ENCODE measurements at places on chromosomes 7 and 10. TPM values are rescaled to one million over a fixed set of nuclear protein-coding genes. Genes with fewer than 3 reads are reported as not detected.

GRCh38 chr7:155380976-155381851, 76.7 kb upstream of the EN2 start:
- no peak for DNase-seq

- DNase-seq, result no peak
These were observed 14.1 kb downstream of the TRPV6 start for GRCh38 chr7:142871260-142872105.

GRCh38 chr10:63094405-63094804, 38.7 kb upstream of the NRBF2 start:
- no peak for DNase-seq

- no peak for DNase-seq
These were observed 2.0 kb downstream of the HECW1 start for GRCh38 chr7:43114458-43114780.

GRCh38 chr10:115171392-115171960, 78.3 kb downstream of the ATRNL1 start:
- no peak for DNase-seq

- no peak for DNase-seq
These were observed 277.7 kb upstream of the KAT6B start for GRCh38 chr10:74548676-74549075.

DNA sequence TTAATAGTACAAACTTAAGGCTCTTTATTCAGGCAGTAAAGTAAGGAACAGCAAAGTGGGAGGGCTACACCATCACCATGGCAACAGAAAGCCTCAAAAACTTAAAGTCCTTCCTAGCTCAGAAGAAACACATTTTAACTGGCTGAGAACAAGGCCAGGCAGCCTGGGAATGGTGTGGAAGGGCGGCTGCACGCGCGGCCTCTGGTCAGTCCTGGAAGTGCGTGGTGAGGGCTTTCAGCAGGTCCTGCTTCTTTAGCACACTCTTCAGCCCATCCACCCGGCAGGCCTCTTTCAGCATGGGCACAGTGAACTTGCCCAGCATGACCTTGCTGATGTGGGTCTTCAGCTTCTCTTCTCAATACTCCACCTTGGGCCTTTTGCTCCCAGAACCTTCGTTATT, 133.0 kb downstream of the CYP26A1 start:
- no peak for DNase-seq

DNA sequence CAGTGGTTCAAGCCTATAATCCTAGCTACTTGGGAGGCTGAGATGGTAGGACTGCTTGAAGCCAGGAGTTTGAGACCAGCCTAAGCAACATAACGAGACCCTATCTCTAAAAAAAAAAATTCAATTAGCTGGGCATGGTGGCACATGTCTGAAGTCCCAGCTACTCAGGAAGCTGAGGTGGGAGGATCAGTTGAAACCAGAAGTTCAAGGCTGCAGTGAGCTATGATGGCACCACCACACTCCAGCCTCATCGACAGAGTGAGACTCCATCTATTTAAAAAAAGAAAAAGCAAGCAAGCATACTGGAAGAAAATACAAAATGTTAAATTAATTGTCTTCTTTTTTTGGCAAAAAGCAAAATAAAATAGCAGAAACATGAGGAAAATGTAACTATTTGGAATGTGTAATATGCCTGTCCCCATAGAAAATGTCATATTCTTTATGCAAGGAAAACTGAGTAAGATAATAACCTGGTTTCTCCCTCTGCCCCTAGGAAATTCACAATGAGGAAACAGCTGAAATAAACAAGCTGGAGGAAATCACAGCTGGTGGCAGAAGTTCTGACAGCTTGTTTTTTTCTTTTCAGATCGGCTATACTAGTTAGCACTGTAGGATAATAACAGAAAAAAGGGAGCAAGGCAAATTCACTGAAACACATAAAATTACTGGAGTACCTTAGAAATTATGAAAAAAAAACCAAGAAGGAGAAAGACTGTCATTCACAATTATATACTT, 48.5 kb downstream of the HERPUD2 start:
- DNase-seq, result no peak

GRCh38 chr10:55551603-55552002, 750.6 kb upstream of the PCDH15 start:
- DNase-seq, result no peak

DNA sequence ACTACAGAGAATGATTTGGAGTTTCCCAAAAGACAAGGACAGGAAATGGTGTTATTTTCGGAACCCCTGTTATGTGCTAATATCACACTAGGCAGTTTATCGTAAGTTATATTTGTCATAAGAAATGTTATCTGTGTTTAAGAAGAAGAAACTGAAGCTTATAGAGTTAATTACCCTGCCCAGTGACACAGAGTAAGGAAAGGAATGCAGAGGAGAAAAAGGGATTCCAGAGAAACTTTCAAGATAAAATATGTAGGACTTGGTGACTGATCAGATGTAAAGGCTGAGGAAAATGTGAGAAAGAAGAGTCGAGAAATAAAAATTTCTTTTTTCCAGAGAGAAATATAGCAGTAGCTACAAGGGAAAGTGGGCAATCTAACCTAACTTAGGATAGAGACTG, 63.5 kb upstream of the ZNF746 start:
- DNase-seq, result no peak

DNA sequence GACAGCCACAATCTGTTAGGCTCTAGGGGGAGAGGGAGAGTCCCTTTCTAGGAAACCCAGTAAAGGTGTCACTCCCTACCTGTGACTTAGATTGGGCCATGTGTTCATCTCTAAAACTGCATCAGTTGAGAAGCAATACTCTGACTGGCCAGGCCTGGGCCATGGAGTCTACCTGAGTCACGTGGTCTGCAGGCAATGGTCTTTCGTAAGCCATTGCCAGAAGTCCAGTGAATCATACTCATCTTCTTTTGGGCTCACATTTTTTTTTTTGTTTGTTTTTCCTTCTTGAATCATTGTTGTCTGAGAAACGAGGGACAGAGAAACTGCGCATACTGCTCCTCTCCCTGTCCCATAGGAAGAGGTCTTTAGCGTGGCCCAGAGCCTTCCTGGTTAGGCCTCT, 215.6 kb downstream of the CCSER2 start:
- no peak for DNase-seq

DNA sequence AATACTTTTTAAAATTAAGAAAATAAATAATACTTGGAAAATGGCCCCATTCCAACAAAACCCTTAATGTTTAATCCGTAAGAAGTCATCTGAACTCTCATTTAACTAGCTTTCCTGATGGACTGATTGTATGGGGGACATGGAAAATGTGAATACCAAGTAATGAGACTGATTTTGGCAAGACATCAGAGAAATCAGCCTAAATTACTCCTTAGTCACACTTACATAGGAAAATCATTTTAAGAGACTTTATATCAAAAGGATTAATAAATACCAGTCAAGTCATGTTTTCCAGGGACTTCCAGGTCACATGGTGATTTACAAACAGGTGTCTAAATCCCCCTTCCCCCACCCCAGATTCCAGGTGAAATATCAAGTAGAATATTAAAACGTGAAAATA, 58.2 kb downstream of the GRM8 start:
- no peak for DNase-seq

- DNase-seq, result no peak
These were observed 56.8 kb downstream of the DYNC1I1 start for GRCh38 chr7:95828824-95829790.

- DNase-seq, result no peak
These were observed 3.4 kb downstream of the TRIM8 start for GRCh38 chr10:102647443-102648268.

GRCh38 chr10:100972115-100972903, 3.0 kb downstream of the SEMA4G start:
- DNase-seq, result no peak

DNA sequence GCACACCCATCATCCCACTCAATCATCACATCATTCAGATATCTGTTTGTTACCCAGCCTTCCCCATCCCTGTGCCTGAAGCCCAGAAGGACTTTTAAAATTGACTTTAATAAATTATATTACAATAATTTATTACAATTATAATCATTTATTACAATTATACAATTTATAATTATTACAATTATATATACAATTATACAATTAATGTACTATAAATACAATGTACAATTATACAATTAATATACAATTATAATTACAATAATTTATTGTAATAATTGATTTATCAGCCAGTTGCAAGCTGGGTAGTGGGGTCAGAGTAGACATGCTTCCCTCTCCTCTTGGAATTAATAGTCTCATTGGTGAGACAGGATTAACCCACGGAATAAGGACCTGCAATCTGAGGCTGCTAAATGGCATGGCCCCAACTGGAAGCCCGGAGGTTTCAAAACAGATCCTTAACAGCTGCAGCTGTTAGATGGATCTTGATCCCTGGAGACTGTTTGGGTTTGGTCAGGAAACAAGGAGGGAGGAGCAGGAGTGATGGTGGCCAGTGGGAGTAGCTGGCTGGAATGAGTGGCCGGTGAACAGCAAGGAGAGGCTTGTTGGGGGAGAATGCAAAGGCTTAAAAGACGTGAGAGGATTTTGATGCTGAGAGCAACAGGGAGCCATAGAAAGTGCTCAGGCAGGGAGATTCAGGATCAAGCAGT, 402.8 kb upstream of the PODXL start:
- no peak for DNase-seq

DNA sequence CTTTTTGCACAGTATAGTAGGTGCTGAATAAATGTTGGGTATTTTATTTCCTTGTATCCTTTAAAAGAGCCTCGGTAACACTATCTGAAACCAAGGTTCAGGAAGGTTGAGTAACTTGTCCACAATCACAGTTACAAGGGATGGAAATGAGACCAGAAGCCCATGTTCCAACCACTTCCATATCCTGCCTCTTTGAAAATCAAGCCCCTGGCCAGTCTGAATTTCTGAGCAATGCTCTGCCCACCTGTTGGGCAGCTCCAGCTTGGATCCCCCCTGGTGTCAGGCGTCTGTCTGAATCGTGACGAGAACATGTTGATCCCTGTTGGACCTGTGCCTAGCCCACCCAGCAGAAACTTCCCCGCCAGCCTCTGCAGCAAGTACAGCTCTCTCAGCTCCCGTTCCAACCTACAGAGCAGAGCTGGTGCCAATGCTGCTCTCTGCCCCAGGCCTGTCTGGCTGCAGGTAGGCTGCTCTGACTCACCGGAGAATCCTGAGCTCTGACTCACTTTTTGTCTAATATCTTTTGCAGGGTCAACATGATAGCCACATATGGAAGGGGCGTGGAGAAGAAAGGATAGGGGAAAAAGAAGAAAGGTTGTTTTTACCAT, 595.5 kb downstream of the INHBA start:
- no peak for DNase-seq

DNA sequence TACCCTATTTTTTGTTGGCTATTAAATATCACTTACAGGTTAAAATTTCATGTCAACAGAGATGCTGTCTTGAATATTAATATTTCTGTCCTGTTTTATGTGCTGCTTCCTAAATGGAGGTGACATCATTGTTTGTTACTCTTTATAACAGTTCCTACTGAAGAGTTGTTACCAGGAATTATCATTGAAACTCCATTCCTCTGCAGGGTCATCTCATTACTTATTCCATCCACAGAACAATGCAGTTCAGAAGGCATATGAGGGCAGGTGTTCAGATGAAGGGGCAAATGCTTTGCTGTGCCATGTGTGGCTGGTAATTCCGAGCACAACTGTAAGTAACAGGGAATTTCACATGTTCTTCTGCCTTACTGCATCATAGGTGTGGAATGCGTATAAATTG, 113.4 kb downstream of the ANK3 start:
- DNase-seq, result no peak

GRCh38 chr7:116283595-116284204, 73.4 kb downstream of the TES start:
- DNase-seq, result no peak

DNA sequence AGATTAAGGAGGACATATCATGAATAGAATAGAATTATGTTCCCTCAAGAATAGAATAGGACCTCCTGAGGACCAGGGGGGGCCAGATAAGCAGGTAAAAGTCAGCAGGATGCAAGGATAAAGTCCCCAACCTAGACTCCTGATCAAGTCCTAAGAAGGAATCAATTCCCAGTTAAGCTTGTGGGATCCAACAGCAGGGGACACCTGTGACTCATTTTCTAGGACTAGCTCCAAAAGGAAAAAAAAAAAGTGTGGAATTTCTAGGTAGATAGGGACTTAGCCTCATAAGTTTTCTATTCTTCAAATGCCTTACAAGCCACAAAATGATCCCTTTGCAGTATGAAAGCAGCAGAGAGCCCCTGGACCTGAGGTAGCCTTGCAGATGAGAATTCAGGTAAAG, 336.2 kb downstream of the WDR11 start:
- no peak for DNase-seq

- DNase-seq, result peak; percentile 35
These were observed 701 bp downstream of the STK17A start for GRCh38 chr7:43583424-43584194.

DNA sequence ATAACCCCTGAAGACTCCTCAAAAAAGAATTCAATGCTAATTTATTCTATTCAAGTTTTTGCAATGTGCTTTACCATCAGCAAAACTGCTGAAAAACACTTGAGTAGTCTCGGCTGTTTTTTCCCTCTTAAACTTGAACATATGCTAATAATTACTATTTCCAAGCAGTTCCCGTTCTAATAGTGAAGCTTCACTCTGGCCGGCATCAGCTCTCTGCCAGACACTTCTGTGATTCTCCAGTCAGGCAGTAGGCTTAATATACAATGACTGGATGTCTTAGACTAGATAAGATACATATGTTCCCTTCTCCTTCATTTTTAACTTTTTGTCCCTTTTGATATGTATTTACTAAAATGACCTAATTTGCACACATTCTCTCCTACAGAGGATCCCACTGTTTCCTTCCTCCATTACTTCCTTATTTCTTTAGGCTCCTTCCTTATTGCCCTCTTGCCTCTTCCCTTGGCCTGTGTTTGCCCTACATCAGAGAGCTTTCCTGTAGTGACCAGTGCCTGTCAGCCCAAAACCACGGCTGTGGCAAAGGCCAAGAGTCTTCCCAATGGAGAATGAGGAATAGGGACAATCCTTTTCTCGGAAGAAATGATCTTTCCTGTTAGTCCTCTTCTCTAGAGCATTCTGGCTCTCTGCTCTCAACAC, 23.5 kb downstream of the HEPACAM2 start:
- DNase-seq, result no peak

DNA sequence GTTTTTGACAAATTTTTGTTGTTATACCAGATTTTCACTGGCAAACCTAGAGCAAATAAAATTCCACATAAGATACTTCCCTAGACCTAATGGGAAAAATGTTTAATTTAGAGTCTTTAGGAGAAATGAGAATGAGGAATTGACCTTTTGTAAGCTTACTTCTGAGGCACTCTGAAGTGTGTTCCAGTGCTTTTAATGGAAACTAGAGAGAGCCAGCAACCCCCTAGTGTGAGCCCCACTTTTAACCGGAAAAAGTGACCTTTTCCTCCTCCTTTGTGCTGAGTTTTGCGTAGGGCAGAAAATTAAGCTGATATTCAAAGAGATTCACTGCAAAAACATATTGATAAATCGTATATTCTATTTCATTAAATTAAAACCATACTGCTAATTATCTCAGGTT, 5.2 kb downstream of the IKZF1 start:
- DNase-seq, result no peak

GRCh38 chr10:88851706-88852105, at the start of gene ANKRD22:
Gene ANKRD22, minus strand, starts transcription at chr10:88851844. Its CDS starts 237 bp downstream, at chr10:88851607.
- peak; percentile 88 for DNase-seq

- no peak for DNase-seq
These were observed 401.7 kb downstream of the EXOC4 start for GRCh38 chr7:133654547-133654946.

The KIF11 gene
- polyA plus RNA-seq, result 12.5 TPM

The ASCC1 gene
- 23.1 TPM for polyA plus RNA-seq

The HK1 gene
- polyA plus RNA-seq, result 19.3 TPM

The LIPN gene
- polyA plus RNA-seq, result not detected

The FAM25G gene
- not detected for polyA plus RNA-seq

The FAM180A gene
- polyA plus RNA-seq, result not detected

The CADPS2 gene
- 15.1 TPM for polyA plus RNA-seq

The H2BK1 gene
- polyA plus RNA-seq, result not detected

Data from large intestine (tissue), 12 donors.